ENCODE measurements at places on chromosomes 3 and 15.

DNA sequence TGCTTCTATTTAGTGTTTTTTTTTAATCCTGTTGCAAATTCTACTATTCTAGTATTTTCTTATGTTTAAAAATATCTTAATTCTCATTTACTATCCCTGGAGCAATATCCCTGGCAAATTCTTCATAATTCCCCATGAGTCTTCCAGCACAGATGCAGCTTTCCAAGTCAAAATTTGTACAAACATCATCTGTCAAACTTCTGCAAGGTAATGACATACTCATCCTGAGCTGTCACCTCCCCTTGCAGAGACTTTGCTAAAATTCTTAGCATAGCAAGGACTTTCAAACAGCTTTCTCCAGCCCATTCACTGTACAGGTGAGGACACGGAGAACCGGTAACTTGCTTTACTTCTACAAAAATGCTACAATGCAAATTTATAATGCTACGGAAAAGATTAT, 28.6 kb upstream of the VGLL4 start:
- no peak for DNase-seq

GRCh38 chr3:49030321-49030720, 1.1 kb upstream of the IMPDH2 start:
- DNase-seq = no peak

DNA sequence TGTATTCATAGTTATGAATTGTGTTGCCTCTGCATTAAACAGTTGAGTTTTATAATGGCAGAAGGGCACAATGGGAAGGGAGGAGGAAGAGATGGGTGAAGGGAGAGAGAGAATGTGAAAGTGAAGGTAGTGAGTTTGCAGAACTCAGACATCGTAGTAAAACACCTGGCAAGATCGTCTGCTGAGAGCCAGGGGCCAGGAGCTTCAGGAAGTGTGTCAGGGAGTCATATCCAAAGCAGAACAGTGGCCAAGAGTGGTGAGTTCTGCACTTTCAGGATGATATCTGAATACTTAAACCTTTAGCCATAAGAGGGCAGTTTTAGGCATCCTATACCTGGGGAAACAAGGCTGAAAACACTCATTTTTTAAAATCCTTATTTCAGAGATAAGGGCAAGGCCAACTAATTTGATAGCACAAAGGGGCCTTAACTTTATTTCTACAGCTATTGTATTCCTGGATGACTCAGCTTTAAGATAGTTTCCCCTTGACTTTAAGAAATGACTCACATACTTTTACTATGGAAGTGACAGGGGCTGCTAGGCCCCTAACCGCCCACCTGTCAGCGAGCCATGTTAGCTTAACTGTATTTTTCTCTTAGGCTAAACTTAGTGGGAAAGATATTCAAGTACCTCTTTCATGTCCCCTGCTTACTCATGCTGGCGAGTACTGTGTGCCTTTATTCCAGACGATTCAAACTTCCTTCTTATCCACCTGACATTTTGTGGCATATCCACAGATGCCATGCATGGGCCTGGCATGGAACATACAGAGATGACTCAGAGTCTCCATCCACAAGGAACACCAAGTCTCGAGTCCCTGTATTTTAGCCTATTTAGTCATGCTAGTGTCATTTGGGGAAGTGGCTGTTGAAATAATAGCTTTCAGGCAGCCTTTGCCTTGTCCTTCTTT, 53.9 kb downstream of the RLBP1 start:
- DNase-seq = peak; percentile 85

DNA sequence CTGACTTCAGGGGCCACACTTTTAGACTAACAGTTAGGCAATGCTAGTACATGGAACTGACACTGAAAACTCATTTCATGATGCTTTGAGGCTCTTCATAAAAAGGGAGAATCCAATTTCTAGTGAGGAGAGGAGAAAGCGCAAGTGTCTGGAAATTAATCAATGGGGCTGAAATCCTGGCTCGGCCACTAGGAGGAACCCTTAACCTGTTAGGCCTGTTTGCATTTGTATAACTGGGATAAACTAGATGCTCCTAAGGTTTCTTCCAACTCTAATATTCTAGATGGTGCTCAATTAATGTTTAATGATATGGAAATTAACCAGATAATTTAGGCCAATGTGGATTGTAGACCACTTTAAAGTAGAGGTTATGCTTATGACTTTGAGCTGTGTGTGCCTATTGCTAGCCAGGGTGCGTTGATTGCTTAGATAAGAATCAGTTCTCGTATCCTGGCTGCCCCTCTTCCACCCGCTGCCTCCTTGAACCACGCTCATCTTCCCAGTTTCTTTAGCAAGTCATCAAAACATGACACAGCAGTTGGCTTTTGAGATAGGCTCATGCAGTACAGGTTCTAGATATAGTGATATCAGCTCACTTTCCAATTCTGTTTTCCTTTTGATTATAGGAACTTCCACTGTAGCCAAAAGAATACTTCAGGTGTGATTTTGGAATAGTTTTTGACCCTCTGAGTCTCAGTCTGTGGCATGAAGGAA, 16.8 kb upstream of the CRBN start:
- peak; percentile 31 for DNase-seq

DNA sequence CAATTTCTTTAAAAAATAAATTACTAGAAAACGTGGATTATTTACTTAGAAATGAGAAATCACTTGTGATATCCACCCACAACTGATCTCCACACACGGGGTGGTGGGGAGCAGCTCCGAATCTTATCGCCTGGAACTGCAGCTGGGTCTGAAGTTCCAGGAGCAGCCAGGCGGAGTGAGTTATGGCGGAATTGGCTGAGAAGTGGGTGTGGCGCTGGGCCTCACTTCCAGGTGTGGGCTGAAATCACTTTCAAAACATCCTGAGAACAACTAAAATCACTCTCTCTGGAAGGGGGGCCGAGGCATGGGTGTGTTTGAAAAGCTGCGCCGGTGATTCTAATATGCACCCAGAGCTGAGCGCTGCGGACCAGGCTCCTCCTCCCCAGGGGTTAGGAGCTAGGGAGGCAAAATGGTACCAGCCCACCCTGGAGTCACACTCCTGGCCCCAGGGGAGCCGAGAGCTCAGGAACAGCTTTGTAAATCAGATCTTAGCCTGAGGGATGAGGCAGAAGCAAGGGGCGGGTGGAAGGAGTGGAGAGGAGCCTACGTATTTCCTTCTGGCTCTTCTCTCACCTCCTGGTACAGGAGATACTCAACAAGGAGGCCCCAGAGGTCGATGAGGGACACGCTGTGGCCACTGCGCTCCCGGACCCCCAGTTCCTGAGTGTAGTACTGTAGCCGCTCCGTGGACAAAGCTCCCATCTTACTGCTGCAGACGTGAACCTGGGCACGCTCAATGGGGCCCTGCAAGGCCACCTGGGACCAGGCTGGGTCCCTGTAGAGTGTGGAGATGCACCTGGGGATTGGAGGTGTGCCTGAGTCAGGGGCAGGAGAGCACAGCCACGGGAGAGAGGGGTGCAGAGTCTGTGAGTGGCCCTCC, 9.6 kb downstream of the PLA2G4F start:
- DNase-seq = no peak

DNA sequence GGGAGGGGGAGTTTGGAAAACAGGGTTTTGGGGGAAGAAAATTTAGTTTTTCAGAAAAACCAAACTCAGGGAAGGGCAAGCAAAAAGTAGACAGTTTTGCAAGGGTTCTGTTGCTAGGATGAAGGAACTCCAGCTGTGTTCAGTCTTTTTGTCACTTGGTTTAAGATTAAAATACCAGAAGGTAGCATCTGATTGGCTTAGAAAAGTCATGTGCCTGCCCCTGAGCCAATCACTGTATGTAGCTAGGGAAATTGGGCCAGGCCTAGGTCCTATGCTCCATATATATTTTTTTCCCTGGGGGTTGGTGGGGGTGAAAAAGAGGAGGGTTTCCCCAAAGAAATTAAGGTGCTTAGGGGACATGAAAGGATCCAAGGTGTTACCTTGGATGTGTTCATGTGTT, 24.3 kb downstream of the CLDN11 start:
- no peak for DNase-seq

- no peak for DNase-seq
These were observed 161.9 kb downstream of the WNT7A start for GRCh38 chr3:13718000-13718399.

DNA sequence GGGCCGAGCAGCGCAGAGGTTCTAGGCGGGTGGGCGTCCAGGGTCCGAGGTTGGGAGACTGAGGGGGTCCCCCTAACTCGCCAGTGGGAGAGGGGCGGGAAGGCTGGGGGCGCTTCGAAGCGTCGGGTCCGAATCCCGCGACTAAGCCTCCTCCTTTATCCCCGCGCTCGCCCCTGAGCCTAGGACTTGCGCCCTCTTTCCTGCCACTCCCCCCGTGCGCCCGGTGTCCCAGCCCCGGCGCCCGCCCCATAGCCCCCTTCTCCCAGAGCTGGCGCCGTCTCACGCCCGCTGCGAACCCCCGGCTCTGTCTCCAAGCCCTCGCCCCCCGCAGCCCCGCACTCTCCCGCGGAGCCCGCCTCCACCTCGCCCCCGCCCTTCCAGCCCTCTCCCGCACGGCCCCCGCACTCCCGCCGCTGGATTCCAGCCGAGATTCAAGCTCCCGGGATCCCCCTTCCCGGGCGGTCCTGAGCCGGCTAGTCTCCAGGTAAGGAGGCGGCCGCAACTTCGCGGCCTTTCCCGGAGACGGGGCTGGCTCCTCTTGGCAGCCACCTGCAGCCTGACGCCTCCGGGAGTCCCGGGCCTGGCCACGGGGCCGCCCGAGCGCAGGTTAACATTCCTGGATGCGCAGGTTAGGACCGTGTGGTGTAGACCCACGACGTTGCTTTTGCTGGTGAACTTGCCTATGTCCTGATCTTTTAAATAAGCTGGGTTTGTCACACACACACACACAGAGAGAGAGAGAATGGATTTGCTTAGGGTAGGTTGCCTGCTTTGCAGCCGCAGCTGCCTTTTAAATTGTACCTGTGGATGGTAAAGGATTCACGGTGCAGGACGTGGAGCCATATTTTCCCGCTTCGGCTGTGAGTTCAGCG, 563 bp downstream of the PXYLP1 start:
- peak; percentile 53 for DNase-seq

- no peak for DNase-seq
These were observed 105.4 kb upstream of the MRPS22 start for GRCh38 chr3:139238281-139239030.

DNA sequence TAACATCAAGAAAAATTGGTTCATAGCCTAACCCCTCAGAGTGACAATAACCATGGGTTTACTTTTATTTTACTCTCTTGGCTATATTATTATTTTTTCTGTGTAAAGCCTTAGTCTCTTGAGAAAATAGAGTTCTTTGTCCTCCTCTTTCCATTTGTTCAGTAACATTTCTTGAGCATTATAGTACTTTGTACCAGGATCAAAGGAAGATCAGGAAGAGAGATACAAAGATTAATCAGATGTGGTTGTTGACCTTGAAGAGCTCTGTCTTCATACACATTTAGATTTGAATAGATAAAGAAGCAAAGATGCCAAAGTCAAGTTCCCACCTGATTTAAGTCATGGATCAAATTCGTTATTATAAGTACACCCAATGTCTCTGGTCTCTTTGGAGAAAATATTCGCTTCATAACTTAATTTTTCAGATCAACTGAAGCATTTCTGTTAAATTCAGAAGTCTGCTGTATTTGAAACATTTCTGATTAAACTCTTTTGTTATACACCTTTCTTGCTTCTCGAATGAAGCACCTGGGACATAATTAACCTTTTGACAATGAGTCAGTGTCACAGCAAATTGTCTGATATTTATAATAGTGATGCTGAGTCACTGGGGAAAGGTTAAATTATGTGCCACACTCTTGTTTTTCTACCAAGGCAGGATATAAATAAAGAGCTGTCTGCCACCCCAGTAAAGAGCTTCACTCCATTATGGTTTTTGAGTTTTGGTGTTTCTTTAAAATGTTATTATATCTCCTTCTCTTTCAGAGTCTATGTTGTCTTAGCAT, 100.2 kb downstream of the GHSR start:
- no peak for DNase-seq

DNA sequence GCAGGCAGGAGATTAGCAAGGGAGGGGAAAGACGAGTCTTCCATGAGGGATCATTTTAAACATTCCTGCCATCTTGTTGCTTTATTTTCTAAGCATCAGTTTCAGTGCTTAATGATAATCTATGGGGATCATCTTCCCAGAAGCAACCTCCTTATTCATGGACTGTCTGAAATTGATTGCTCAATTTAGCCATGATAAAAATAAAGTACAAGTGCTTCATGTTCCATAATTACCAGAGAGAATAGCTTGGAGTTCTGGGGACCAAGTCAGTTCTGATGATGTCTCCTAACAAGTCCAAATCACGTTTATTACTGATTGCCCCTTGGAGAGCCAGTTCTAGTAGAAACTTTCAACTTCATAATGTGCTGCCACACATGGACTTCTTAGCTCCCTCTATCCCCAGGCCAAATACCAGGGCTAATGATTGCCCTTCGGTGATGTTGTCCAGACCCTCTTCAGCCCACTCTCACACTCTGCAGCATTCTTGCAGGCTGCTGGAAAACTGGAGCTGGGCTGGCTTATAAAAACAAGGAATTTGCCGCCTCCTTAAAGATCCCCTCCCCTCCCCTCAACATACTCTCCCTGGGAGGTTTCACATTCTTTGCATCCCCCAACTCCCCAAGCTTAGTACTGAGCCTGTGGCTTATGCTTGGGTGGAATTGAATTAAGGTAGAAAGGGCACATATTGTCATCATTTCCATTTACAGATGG, 222.1 kb upstream of the ADAMTS9 start:
- no peak for DNase-seq

GRCh38 chr15:63430766-63431451, 49.3 kb upstream of the CA12 start:
- DNase-seq = no peak

- peak; percentile 92 for DNase-seq
These were observed 4.4 kb upstream of the CXCR6 start for GRCh38 chr3:45938864-45939263.

- no peak for DNase-seq
These were observed 1027.7 kb downstream of the PLOD2 start for GRCh38 chr3:145133281-145133680.

GRCh38 chr3:170806141-170806540, 63.9 kb downstream of the RPL22L1 start:
- DNase-seq = no peak

- no peak for DNase-seq
These were observed 482.4 kb upstream of the DPPA4 start for GRCh38 chr3:109819734-109820133.

DNA sequence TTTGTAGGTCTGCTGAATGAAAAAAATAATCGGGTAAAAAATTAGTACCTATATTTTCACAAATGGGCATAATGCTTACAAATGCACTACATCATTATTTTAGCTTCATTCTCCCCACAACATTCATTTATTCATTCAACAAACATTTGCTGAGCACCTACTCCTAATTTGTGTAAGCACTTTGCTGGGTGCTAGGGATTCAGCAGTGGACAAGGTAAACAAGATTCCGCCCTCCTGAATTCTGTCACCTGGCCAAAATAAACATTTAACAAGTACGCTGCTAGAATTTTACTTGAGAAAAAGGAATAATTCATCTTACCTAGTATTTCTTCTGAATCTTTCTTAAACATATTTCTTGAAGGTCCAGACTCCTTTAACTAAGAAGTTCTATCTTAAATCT, 72.1 kb downstream of the TIGIT start:
- no peak for DNase-seq
